Hippocampal formation (tissue), 2 donors: ENCODE measurements at places on chromosomes 16 and 17.

- no peak for DNase-seq
Observed at GRCh38 chr17:45768000-45768399, 16.1 kb upstream of the CRHR1 start.

DNA sequence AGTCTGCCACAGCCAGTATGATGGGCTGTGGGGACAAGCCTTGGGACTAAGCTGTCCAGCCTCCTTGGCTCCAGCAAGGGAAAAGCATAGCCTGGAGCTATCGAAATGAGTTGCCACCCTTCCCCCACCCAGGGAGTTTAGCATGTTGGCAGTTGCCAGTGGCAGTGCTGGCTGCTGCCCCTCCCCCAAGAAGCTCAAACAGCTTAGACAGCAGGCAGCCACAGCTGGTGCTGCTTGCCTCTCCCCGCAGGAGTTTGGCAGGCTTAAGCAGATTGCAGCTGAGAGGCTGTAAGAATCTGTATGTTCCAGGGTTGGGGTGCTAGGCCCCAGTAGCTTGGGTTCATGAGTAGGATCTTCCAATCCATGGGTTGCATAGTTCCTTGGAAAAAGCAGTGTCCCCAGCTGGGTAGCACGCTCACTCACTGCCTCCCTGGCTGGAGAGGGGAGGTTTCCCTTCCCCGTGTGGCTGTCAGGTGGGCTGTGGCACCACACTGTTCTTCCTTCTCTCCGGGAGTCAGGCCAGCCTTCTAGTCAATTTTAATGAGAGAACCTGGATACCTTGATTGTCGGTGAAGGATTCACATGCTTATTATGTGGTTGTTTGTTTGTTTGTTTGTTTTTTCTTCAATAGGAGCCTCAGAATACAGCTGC is 506.1 kb downstream of the CDH11 start:
- no peak for DNase-seq

GRCh38 chr16:2155977-2156848 is 631 bp downstream of the TRAF7 start:
- DNase-seq = no peak

DNA sequence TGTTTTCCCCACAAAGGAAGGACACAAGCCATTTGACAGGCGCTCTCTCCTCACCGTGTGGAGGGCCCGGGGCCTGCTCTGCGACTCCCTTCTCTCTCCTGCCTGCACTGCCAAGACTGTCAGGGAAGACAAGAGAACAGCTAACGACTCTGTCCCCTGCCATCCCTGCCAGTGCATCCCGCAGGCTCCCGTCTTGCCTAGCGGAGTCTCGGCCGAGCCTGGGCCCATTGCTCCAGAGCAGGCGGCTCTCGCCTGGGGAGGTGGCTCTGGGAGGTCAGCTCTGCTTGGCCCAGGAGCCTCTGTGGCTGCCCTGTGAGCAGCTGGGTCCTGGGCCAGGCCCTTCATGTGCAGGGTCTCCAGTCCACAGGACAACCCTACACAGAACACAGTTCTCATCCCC is 53.0 kb downstream of the WNT3 start:
- no peak for DNase-seq

DNA sequence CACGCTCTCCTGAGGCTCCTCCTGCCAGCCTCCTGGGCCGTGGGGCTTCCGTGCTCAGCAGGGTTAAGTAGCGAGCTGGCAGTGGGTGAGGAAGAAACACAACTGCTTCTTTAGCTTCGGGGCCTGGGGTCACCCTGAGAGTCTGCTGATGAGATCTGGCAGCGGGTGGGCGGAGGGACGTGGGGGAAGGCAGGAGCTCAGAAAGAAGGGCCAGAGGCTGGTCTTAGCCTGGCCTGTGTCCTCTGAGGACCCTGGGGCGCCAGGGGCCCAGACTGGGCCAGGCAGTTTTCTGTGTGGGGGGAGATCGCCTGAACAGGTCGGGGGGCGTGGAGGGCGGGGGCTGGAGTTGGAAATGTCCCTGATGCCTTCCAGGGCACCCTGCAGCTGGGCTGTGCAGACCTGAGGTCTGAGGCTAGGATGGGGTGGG is 97.8 kb upstream of the GSE1 start:
- no peak for DNase-seq

DNA sequence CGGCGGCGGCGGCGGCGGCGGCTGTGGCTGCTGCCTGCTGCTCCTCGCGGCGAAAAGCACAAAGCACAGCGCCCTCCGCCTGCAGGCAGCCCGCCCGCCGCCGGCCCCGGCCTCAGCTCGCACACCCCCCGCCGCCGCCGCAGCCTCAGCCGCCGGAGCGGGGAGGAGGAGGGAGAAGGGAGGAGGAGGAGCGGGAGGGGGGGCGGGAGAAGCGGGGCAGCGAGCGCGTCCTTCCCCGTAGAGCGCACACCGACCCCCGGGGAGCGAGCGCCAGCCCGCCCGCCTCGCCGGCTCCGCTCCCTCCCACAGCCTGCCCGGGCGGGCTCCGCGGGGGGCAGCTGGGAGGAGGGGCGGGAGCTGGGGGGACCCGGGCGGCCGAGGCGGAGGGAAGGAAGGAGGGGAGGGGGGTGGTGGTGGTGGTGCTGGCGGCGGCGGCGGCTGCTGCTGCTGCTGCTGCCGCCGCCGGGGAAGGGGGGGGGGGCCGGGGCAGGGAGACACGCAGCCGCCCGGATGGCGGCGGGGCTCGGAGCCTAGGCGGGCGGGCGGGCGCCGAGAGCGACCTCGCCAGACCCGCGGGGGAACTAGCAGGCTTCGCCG is at the start of gene UBTF:
TSS of gene UBTF (minus strand) at position 60 of the 597 bp plus-strand sequence. CDS start 1,446 bp downstream, outside the sequence.
- peak; percentile 66 for DNase-seq

DNA sequence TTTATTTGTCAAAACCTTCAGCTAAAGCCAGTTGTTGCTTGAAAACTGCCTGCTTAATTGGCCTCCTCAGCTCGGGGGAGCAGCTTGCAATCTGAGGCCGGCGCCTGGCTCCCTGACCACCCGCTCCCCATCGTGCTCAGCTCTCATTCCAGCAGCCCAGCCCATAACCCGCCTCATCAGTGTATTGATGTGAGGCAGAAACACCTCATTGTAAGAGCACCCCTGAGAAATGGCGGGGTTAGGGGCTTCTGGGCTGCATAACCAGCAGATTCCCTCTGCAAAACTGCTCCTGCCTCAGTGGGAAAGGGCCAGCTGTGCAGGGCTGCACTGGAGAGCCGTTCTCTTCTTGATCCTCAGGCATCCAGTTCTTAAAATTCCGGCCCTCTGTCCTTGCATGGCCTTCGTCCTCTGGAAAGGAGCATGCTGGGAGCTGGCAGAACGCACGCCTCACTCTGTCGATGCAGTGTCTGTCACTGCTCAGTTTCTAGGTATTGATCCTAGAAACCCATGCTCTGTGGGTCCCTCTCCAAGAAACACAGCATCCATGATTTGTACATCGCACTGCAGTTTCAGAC is 113.8 kb upstream of the CHMP6 start:
- DNase-seq = no peak

GRCh38 chr16:10995565-10995964 is 51.2 kb downstream of the CLEC16A start:
- no peak for DNase-seq

GRCh38 chr16:25165284-25165683 is 51.5 kb upstream of the AQP8 start:
- DNase-seq = no peak

GRCh38 chr17:28897769-28898526 is 415 bp upstream of the FLOT2 start:
- DNase-seq = no peak

DNA sequence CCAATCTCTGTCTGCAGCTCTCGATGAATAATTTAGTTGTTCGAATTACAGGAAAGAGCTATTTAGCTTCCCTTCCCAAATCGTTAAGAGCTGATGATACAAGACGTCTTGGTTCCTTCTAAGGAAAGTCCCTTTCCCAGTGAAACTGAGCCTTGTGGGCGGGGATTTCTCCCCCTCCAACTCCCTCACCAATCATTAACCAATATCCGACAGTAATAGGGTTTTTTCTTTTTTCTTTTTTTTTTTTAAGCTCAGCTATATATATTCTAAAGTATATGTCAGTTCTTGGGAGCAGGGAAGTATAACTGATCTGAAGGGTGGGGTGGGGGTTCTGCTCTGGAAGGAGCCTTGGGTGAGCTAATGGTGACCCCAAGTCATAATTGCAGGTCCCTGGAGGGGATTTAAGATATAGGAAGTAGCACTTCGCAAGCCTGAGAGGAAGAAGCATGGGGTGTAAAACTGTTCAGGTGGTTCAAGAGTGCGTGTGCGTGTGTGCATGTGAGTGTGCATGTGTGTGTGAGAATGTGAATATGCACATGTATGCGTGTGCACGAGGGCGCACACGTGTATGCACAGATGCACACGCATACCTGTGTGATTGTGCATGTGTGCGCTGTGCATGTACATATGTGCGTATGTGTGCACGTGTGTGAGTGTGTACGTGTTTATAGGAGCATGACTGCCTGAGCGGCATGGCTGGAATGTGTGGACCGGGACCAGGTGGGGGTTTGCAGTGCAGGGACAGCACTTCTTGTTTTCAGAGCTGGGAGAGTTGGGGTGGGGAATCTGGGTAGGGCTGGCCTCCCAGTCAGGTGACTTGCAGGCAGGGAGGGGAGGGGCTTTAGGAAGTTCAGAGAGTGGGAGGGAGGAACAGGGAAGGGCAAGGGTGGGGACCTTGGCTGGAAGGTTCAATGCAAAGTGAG is 42.7 kb downstream of the SOCS3 start:
- no peak for DNase-seq

- peak; percentile 65 for DNase-seq
Observed at GRCh38 chr17:21452377-21453143, 76.4 kb downstream of the KCNJ12 start.

GRCh38 chr17:11205659-11206058 is 35.4 kb upstream of the SHISA6 start:
- DNase-seq = no peak

GRCh38 chr17:51044976-51045375 is 75.7 kb downstream of the SPAG9 start:
- DNase-seq = peak; percentile 35

- no peak for DNase-seq
Observed at GRCh38 chr16:55915096-55915827, 40.1 kb upstream of the CES5A start.

GRCh38 chr17:59619298-59620063 is at the start of gene CLTC:
Gene CLTC, plus strand, starts transcription at chr17:59619895. Its CDS starts 237 bp downstream, at chr17:59620132.
- peak; percentile 93 for DNase-seq
